ENCODE measurements at places on chromosomes 5 and 9.

- DNase-seq, result peak; percentile 61
Measured at GRCh38 chr5:140148508-140148907, 22.8 kb downstream of the IGIP start.

GRCh38 chr9:108258640-108259039 lies 597.1 kb downstream of the ACTL7B start:
- DNase-seq, result no peak

- DNase-seq, result no peak
Measured at GRCh38 chr9:12095931-12096330, 597.3 kb upstream of the TYRP1 start.

DNA sequence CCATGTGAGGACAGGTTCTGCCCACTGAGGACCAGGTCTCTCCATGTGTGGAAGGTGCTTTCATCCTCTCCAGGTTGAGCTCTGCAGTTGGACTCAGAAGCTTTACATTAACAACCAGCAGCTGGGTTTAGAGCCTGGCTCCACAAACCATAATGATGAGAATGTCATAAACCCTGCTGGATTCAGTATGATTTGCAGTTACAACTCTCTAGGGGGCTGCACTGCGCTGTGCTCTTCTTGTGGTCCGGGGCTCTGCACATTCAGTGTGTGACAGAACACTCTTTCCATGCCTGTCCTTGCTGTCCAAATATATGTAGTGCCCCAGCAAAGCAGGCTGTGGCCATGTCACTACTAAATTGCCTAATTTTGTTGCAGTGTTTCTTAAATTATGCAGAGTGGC lies 334.3 kb downstream of the ICE1 start:
- no peak for DNase-seq

DNA sequence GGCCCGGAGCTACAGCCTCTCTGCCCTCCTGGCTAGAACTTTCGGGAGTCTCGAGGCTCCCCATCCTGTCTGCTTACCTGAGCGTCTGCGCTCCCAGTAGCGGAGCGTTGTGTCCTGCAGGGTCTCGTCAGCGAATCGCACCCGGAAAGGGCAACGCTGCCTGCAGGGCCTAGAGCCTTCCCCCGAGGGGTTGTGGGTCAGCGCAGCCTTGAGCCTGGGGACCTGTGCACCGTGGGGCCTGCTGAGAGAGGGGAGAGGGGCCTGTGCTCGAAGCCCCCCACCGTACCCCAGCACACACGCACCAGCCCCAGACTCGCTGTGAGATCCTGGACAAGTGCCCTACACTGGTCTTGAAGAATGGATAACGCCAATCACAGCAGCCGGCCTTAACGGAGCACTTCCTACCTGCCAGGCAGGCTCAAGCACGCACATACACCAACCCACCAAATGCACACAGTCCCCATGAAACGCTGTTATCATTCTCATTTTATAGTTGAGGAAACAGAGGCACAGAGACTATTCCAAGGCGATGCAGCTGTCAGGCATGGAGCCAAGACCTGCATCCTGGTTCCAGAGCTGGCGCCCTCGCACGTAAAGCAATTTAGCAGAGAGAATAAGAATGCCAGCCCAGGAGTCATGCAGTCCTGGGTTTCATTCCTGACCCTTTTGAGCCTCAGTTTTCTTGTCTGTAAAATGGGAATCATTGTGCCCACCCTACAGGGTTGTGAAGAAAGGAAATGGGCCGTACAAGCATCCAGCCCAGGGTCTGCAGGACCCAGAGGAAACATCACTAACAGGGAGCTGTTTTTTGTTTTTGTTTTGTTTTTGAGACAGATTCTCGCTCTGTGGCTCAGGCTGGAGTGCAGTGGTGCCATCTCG lies 5.3 kb downstream of the C9orf50 start:
- no peak for DNase-seq

DNA sequence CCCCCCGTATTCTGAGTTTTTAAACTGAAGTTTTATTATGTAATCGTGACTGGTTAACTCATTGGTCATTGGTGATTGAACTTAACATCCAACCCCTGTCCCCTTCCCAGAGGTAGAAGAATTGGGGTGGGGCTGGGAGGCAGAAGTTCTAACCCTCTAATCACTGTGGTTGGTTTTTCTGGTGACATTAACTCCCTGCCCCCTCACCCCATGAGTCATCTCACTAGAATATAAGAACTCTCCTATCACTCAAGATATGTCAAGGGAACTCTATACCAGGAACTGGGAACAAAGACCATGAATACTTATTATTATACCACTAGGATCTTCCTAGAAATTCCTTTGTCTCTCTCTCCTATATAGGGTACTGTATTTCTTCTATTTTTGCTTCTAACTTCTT lies 52.3 kb upstream of the CAVIN4 start:
- no peak for DNase-seq

GRCh38 chr5:68074048-68074632 lies 141.4 kb upstream of the PIK3R1 start:
- DNase-seq, result no peak

GRCh38 chr9:89247431-89248353 lies 63.3 kb upstream of the CKS2 start:
- DNase-seq, result no peak

GRCh38 chr9:136564379-136564988 lies 18.6 kb upstream of the NOTCH1 start:
- DNase-seq, result no peak

DNA sequence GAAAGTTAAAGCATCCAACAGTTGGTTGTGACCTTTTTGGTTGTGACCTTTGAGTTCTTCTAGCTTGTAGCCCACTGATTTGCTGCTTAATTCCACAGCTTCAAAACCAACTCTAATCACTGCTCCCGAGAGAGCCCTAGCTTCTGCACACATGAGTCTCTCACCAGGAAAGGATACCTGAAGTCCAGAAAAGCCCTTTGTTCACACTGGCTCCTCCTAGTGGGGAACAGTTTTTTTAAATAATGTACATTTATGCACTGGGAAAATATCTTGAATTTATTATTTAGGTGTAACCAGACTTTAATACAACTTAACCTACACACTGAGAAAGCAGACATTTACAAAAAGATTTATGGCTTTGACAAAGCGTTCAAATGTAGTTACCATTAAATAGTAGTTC lies 120.2 kb upstream of the CCDC152 start:
- DNase-seq, result no peak

DNA sequence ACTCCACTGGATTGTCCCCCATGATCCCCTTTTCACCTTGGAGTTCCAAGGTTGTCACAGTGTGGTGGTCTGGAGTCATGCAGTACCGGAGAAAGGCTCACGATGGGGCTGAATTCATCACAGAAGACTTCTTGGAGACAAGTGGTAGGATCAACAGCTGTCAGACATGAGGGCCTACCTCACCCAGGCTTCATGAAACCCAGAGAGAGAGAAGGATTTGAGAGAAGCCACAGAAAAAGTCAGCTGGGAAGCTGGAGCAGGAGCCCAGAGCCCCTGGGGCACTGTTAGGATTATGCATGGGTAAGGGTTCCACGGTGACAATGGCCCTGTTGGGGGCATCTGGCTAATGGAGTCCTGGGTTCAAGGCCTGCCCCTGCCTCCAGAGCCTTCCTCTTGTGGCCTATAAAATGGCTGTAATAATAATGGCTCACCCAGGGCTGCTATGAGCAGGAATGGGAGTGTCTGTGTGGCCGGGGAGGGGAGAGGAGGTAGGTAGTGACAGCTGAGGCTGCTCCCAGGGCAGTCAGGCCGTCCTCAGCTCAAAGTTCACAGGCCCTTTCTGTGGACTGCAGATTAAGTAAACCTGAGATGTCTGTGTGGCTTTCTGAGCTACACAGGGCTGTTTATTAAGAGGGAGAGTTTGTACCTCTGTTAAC lies 910 bp downstream of the TRIM14 start:
- DNase-seq, result peak; percentile 43

DNA sequence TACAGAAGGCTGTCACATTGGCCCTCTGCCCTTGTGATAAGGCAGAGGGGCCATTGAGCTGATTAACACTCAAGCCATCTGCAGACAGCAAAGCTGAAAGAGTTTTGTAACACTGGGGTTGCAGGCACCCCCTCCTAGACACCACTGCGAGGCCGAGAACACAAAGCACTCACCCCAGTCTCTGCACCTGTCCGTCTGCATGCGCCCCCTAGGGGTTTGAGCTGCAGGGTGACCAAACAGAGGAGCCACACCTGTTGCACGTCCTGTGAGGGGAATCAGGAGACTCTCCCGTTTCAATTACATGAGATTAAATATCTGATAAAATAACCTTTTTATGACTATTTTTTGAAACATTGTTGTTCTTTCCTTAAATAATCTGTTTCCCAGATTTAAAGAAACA lies 1180.4 kb downstream of the CDH9 start:
- DNase-seq, result peak; percentile 14

GRCh38 chr5:124140060-124140459 lies 606.4 kb downstream of the ZNF608 start:
- no peak for DNase-seq

DNA sequence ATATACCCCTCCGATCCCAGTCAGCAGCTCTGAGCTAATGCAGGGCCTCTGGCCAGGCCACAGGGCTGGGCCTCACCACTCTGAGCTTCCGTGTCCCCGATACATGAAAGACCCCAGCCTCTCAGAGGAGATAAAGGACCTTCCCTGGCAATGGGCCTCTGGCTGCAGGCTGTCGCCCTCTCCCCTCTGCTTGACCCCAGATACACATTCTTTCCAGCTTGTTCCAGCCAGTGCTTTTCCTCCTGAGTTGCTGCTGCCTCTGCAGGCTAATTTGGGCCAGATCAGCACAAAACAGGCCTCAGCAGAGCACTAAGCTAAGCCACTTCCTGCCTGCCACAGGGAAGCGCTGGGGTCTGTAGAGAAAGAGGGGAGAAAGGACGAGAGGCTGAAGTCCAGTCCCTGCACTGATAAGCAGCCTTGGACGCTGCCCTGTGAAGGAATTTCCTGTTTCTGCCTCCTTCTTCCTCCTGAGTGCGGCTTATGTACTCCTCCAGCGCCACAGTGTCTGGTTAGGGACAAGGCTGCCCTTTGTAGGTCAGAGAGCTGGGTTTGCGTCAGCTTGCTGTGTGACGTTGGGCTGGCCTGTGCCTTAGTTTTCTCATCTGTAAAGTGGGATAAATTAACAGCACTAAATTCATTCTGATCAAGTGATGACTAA lies 73.0 kb upstream of the IL17B start:
- DNase-seq, result peak; percentile 37

GRCh38 chr5:121138495-121138907 lies 674.4 kb downstream of the PRR16 start:
- peak; percentile 3 for DNase-seq

- no peak for DNase-seq
Measured at GRCh38 chr9:1876891-1877496, 138.2 kb upstream of the SMARCA2 start.

GRCh38 chr9:37608250-37608649 lies 15.9 kb upstream of the TOMM5 start:
- DNase-seq, result no peak

GRCh38 chr9:37976714-37977477 lies 73.0 kb upstream of the SLC25A51 start:
- no peak for DNase-seq

- no peak for DNase-seq
Measured at GRCh38 chr9:125522328-125522725, 184.7 kb downstream of the MAPKAP1 start.

DNA sequence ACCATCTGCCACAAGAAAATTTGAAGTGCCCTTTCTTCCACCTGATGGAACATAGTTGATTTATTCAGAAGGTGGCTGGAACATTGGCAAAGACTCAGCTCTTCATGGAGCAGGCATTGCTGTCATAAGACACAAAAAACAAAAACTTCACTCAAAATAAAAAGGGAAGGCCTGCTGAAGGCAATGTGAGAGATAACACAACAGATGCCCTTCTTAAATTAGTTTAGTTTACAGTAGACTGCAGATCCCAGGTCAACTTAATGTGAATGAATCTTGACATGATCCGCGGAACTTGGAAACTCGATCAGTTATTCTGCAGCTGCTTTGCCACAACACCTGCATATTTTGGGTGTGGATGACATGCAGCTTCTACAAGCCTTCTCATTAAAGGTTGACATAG lies 159.8 kb upstream of the PLCXD3 start:
- no peak for DNase-seq

GRCh38 chr9:105357937-105358336 lies 89.9 kb upstream of the FSD1L start:
- DNase-seq, result no peak

- peak; percentile 76 for DNase-seq
Measured at GRCh38 chr9:119968836-119969707, 599.8 kb upstream of the BRINP1 start.

DNA sequence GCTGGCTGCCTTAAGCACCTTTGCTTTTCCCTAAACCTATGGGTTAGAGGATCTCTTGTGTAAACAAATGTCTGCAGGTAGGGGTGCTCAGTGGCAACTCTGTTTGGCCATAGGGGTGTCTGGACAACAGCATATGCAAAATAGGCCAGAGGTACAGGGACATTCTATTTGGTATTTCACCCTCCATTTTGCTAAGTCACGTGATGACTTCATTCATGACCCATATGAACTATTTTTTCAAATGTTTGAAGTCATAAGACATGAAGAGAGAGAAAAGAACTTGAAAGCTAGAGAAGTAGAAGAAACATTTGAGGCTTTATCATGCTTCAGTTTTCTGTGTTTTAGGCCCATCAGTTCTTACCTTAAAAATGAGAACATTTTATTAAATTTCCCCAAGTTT lies 370.2 kb downstream of the GADD45G start:
- no peak for DNase-seq

GRCh38 chr5:171857489-171857876 lies 71.9 kb downstream of the SMIM23 start:
- no peak for DNase-seq

- no peak for DNase-seq
Measured at GRCh38 chr5:8788246-8788645, 757.6 kb downstream of the SEMA5A start.

GRCh38 chr9:135973277-135974219 lies 12.4 kb upstream of the UBAC1 start:
- no peak for DNase-seq

GRCh38 chr9:127437497-127438264 lies 13.5 kb downstream of the ZNF79 start:
- no peak for DNase-seq

DNA sequence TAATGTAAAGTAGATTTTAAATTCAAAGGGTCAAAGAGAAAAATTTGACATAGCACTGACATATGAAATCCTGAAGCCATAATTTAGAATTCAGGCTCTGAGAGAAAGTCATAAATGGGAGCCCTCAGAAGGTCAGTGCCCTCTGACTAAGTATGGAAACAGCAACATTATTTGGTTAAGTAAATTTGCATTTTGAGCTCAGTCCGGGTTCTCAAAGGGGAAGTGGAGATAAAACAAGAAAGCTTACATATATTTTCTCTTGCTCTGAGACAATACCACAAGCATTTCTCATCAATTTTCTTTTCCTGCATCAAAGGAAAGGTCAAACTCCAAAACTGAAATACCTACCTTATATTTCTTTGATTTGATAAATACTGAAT lies 348.0 kb downstream of the SEMA5A start:
- DNase-seq, result no peak

DNA sequence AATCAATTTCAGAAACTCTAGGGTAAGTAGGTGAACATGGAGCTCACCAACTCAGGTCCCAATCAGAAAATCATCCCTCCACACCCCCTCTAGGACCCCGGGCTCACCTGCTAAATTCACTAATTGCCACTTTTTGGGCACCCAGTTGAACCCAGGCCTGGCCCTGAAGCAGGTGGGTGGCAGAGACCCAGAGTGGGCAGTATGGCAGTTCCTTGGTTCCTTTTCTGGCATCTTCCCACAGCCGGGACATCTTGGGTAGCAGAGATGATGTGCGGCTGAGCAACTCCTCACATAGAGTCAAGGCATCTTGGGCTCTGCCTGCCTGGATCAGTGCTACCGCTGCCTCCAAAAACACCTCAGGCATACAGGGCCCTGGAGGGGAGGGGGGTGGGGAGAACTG lies 2.9 kb upstream of the VCP start:
- no peak for DNase-seq
